Uterus (tissue), 4 donors: ENCODE measurements at places on chromosomes 13 and 19. TPM values are rescaled to one million over a fixed set of nuclear protein-coding genes. Genes with fewer than 3 reads are reported as not detected.
A peak's percentile ranks its signal among the peaks of the same experiment; 100 is the strongest.

- H3K27me3 ChIP-seq = no peaks in the 10 kb centered on the region
- H3K36me3 ChIP-seq = no peaks in the 10 kb centered on the region
- H3K27ac ChIP-seq = no peak overlapping the region
These were observed 36.5 kb downstream of the STARD13 start for GRCh38 chr13:33249066-33249465.

Gene CEACAM3
- not detected for total RNA-seq

Gene COL5A3
- total RNA-seq = 38.5 TPM

DNA sequence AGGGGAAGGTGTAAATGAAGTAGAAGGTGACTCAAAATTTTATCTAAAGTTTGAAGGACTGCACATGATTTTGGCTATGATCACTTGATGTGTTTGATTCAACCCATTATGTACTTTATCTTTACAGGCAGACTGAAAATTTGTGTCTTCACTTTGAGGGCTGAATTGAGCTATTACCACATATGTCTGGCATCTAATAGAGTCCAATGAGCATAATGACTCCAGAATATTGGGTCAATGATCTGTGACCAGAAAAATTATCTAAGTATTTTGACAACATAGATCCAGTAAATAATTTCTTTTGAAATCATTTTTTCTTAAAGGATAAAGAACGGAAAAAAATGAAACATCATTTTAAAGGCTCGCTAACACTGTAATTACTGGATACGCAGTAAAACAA is 2810.0 kb downstream of the PCDH9 start:
- H3K4me1 ChIP-seq = no peaks in the 10 kb centered on the region
- H3K27ac ChIP-seq = no peak overlapping the region
- H3K36me3 ChIP-seq = no peaks in the 10 kb centered on the region
- no peaks in the 10 kb centered on the region for H3K27me3 ChIP-seq

GRCh38 chr13:22846551-22846950 is 334.2 kb upstream of the SGCG start:
- no peak overlapping the region for H3K27ac ChIP-seq
- H3K4me3 ChIP-seq = no peak overlapping the region
- no peaks in the 10 kb centered on the region for H3K36me3 ChIP-seq
- no peaks in the 10 kb centered on the region for H3K4me1 ChIP-seq
- DNase-seq = no peak
- H3K27me3 ChIP-seq = no peaks in the 10 kb centered on the region

Gene PRR22
- total RNA-seq = 1.6 TPM

GRCh38 chr19:32164384-32164992 is 180.9 kb upstream of the ZNF507 start:
- H3K36me3 ChIP-seq = no peaks in the 10 kb centered on the region
- no peak for DNase-seq
- H3K4me1 ChIP-seq = no peaks in the 10 kb centered on the region
- H3K27ac ChIP-seq = no peak overlapping the region
- H3K27me3 ChIP-seq = no peaks in the 10 kb centered on the region

Gene SIGLEC5
- total RNA-seq = 0.85 TPM

GRCh38 chr19:31742249-31742648 is 393.0 kb upstream of the TSHZ3 start:
- no peak overlapping the region for H3K4me3 ChIP-seq
- no peak for DNase-seq
- no peaks in the 10 kb centered on the region for H3K4me1 ChIP-seq
- H3K27me3 ChIP-seq = no peaks in the 10 kb centered on the region
- H3K36me3 ChIP-seq = no peaks in the 10 kb centered on the region

GRCh38 chr13:110756219-110756631 is 42.7 kb downstream of the ING1 start:
- H3K27ac ChIP-seq = no peak overlapping the region
- no peaks in the 10 kb centered on the region for H3K27me3 ChIP-seq
- no peaks in the 10 kb centered on the region for H3K4me1 ChIP-seq
- DNase-seq = no peak
- no peaks in the 10 kb centered on the region for H3K36me3 ChIP-seq

Gene NECTIN2
- total RNA-seq = 14.1 TPM

Gene GTF2F1
- total RNA-seq = 38.2 TPM

GRCh38 chr19:18586306-18586705 is 2.3 kb upstream of the REX1BD start:
- H3K4me1 ChIP-seq = peaks cover 6% of the 10 kb centered on the region
- H3K27me3 ChIP-seq = no peaks in the 10 kb centered on the region
- H3K27ac ChIP-seq = no peak overlapping the region
- H3K4me3 ChIP-seq = no peak overlapping the region
- H3K36me3 ChIP-seq = no peaks in the 10 kb centered on the region

DNA sequence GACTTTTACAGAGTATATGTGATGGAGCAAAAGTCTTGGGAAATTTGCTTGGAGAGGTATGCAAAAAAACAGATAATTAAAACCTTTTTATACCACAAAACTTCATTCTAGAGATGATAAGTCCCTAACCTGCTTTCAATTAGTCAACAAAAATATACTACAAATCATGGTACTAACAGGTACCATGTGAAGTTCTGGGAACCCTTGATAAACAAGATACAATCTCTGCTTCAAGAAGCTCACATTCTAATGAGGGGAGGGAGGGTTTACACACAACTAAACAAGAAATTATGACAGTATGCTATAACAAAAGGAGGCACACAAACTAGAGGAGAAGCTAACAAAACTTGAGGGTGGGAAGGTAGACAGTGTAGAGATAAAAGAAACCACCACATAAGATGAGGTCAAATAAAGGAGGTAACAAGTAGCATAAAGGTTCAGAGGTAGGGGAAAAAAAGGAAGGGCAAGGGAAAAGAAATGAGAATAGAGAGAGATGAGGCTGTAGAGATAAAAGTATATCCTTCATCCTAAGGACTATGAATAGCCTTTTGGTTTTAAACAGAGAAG is 91.4 kb downstream of the MYCBP2 start:
- no peaks in the 10 kb centered on the region for H3K4me1 ChIP-seq
- H3K36me3 ChIP-seq = no peaks in the 10 kb centered on the region
- DNase-seq = no peak
- no peaks in the 10 kb centered on the region for H3K27me3 ChIP-seq
- no peak overlapping the region for H3K27ac ChIP-seq

GRCh38 chr19:45121827-45122345 is 28.9 kb downstream of the PPP1R37 start:
- no peaks in the 10 kb centered on the region for H3K4me1 ChIP-seq
- no peaks in the 10 kb centered on the region for H3K27me3 ChIP-seq
- H3K4me3 ChIP-seq = no peak overlapping the region
- DNase-seq = no peak

Gene TRIM28
- total RNA-seq = 317 TPM

- H3K36me3 ChIP-seq = no peaks in the 10 kb centered on the region
- no peaks in the 10 kb centered on the region for H3K4me1 ChIP-seq
- no peak for DNase-seq
- H3K27ac ChIP-seq = no peak overlapping the region
These were observed 51.6 kb downstream of the SERP2 start for GRCh38 chr13:44425041-44425814.

Gene OR7C1
- total RNA-seq = not detected

- H3K4me3 ChIP-seq = no peak overlapping the region
- H3K27ac ChIP-seq = no peak overlapping the region
- H3K36me3 ChIP-seq = no peaks in the 10 kb centered on the region
- no peaks in the 10 kb centered on the region for H3K27me3 ChIP-seq
- DNase-seq = peak; percentile 64
These were observed 20.5 kb downstream of the CYTH2 start for GRCh38 chr19:48489608-48490216.

Gene GAPDHS
- not detected for total RNA-seq

DNA sequence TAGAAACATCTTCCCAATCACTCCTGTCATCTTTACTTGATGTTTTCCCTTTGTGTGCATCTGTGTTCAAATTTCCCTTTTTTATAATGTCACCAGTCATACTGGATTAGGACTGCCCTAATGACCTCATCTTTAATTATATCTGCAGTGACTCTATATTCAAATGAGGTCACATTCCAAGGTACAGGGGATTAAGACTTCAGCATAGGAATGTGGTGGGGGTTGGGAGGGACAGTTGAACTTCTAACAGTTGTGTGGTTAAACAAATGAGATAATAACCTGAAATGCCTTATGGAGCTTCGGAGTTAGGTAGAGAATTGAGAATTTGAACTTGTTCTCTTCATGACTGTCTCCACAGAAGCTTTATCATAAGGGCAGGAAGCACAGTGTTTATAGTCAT is 23.0 kb downstream of the PAN3 start:
- no peaks in the 10 kb centered on the region for H3K36me3 ChIP-seq
- H3K27me3 ChIP-seq = no peaks in the 10 kb centered on the region
- H3K4me1 ChIP-seq = no peaks in the 10 kb centered on the region
- no peak overlapping the region for H3K27ac ChIP-seq
- DNase-seq = no peak

- H3K27me3 ChIP-seq = no peaks in the 10 kb centered on the region
- no peaks in the 10 kb centered on the region for H3K4me1 ChIP-seq
- no peak for DNase-seq
These were observed 38.4 kb downstream of the GNG7 start for GRCh38 chr19:2663920-2664571.

Gene STAP2
- total RNA-seq = 5.6 TPM

- no peaks in the 10 kb centered on the region for H3K36me3 ChIP-seq
- H3K4me3 ChIP-seq = no peak overlapping the region
These were observed 11.0 kb downstream of the IFNL1 start for GRCh38 chr19:39307046-39307821.

- no peak for DNase-seq
- H3K27ac ChIP-seq = no peak overlapping the region
- H3K4me3 ChIP-seq = no peak overlapping the region
- no peaks in the 10 kb centered on the region for H3K4me1 ChIP-seq
- H3K27me3 ChIP-seq = no peaks in the 10 kb centered on the region
These were observed 7.1 kb upstream of the EPN1 start for GRCh38 chr19:55667958-55668357.

GRCh38 chr19:8642561-8642960 is 12.1 kb downstream of the NFILZ start:
- no peaks in the 10 kb centered on the region for H3K36me3 ChIP-seq
- H3K4me1 ChIP-seq = no peaks in the 10 kb centered on the region
- H3K27me3 ChIP-seq = no peaks in the 10 kb centered on the region

GRCh38 chr19:55809381-55810058 is 22.3 kb downstream of the NLRP11 start:
- no peaks in the 10 kb centered on the region for H3K4me1 ChIP-seq
- no peak overlapping the region for H3K4me3 ChIP-seq
- H3K36me3 ChIP-seq = no peaks in the 10 kb centered on the region
- H3K27me3 ChIP-seq = no peaks in the 10 kb centered on the region

- H3K36me3 ChIP-seq = no peaks in the 10 kb centered on the region
- no peak overlapping the region for H3K27ac ChIP-seq
- DNase-seq = no peak
These were observed 77.8 kb upstream of the SLAIN1 start for GRCh38 chr13:77619655-77620054.

GRCh38 chr13:74129500-74130191 is 4.6 kb downstream of the KLF12 start:
- no peak overlapping the region for H3K27ac ChIP-seq
- no peak overlapping the region for H3K4me3 ChIP-seq
- H3K4me1 ChIP-seq = no peaks in the 10 kb centered on the region
- no peak for DNase-seq
- H3K27me3 ChIP-seq = no peaks in the 10 kb centered on the region

DNA sequence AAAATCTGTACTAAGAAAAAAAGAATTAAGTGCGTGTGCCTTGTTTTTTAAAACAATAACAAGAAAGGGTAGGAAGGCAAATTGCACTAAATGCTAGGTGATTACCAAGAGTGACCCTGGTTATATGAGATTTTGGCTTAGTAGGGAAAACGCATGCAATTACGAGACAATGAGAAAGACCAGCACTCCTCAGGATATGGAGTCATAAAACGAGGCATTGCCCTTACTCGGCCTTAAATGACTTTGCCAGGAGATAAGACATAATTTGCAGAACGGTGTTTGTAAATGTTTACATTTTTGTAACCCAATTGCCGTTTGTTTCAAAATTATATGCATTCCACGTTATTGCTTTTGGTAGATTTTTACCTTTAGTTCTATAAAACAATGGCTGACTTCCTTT is 179.8 kb downstream of the RBM26 start:
- H3K4me1 ChIP-seq = no peaks in the 10 kb centered on the region
- no peak overlapping the region for H3K4me3 ChIP-seq

- peak overlapping the region; percentile 60 for H3K27ac ChIP-seq
- no peaks in the 10 kb centered on the region for H3K27me3 ChIP-seq
- no peaks in the 10 kb centered on the region for H3K36me3 ChIP-seq
- H3K4me1 ChIP-seq = no peaks in the 10 kb centered on the region
- peak; percentile 64 for DNase-seq
These were observed 5.8 kb upstream of the ERCC2 start for GRCh38 chr19:45376045-45376724.

Gene ZNF737
- total RNA-seq = 16.1 TPM

Gene LIM2
- not detected for total RNA-seq

GRCh38 chr13:105611424-105611823 is 924.0 kb downstream of the EFNB2 start:
- no peaks in the 10 kb centered on the region for H3K36me3 ChIP-seq
- H3K27ac ChIP-seq = no peak overlapping the region
- no peaks in the 10 kb centered on the region for H3K4me1 ChIP-seq
- DNase-seq = no peak
- H3K4me3 ChIP-seq = no peak overlapping the region

GRCh38 chr13:99966064-99966805 is 5.3 kb downstream of the ZIC5 start:
- H3K4me1 ChIP-seq = no peaks in the 10 kb centered on the region
- H3K4me3 ChIP-seq = no peak overlapping the region
- no peak overlapping the region for H3K27ac ChIP-seq
- peaks cover 29% of the 10 kb centered on the region for H3K27me3 ChIP-seq

DNA sequence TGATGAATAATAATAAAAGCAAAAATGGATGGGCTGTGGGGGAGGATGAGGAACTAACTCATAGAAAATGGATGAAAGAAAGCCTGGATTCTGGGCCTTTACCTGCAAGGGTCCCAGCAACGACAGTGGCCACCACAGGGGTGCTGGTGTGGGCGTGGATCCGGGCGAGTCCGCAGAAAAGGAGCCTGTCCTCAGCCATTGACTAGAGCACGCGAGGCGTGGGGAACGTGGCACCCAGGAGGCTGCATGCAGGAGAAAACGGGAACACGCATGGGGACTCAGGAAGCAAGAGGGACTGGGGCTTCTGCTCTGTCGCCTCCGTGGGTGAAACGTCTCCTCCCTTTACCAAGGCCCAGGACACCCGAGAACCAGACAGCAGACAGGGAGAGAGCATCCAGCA is 25.8 kb upstream of the DPRX start:
- H3K4me1 ChIP-seq = no peaks in the 10 kb centered on the region
- no peaks in the 10 kb centered on the region for H3K36me3 ChIP-seq
- DNase-seq = no peak

Gene ZNF8
- total RNA-seq = 9.6 TPM

GRCh38 chr19:40549007-40549708 is 27.5 kb upstream of the SHKBP1 start:
- no peaks in the 10 kb centered on the region for H3K36me3 ChIP-seq
- DNase-seq = peak; percentile 52
- H3K4me3 ChIP-seq = no peak overlapping the region
- no peaks in the 10 kb centered on the region for H3K27me3 ChIP-seq
- no peak overlapping the region for H3K27ac ChIP-seq
- H3K4me1 ChIP-seq = no peaks in the 10 kb centered on the region
